Breast epithelium (tissue), 4 donors: ENCODE measurements at places on chromosomes 3 and 15.
A peak's percentile ranks its signal among the peaks of the same experiment; 100 is the strongest.

- DNase-seq: no peak
These were observed 762.7 kb downstream of the ROBO1 start for GRCh38 chr3:79005084-79005483.

DNA sequence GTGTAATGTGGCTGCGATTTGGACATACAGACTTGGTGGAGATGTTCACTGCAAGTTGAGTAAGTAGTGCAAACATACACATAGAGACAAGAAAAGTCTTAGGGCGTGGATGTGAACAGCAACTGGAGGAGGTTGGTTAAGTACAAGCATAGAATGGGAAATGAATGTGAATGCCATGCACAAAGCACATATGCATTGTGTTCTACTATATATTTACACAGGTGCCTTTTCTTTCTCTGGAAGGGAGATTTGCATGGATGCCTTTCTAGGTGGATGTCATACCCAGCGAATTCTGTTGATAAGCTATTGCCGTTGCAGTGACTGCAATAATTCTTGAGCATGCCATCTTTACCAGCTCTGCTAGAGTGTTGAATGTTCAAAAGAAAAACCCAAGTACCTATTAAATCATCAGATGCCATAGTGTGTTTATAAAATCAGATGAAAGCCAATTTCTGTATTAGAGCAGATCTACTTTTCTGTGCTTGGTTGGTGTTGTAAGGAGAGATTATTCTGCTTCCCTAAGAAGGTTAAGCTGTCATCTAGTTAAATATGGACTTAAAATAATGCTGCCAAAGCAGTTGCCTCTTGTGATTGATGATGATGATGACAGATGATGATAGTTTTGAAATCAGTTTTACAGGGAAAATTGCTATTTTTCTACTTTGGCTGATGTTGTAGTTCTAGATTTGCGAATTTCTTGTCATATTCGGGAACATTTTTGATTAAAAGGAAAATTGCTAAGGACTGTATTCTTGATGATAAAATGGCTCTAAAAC lies 148.4 kb downstream of the CNTN4 start:
- DNase-seq: no peak

DNA sequence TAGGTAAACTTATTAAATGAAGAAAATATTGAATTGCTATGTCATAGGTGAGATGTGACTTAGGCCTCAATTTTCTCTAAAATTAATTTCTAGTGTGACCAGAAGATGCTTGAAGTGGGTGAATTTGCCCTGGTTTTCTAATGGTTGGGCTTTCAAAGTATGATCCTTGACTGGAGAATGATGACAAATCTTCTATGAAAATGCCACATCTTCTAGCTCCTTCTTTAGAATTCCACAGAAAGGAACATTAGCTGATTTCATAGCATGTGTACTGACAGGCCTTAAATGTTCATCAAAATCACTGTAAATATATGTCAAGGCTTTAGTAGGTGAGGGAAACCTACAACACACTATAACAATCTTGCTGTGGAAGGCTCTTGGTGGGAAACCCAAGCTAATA lies 8.9 kb downstream of the ABI3BP start:
- DNase-seq: no peak

DNA sequence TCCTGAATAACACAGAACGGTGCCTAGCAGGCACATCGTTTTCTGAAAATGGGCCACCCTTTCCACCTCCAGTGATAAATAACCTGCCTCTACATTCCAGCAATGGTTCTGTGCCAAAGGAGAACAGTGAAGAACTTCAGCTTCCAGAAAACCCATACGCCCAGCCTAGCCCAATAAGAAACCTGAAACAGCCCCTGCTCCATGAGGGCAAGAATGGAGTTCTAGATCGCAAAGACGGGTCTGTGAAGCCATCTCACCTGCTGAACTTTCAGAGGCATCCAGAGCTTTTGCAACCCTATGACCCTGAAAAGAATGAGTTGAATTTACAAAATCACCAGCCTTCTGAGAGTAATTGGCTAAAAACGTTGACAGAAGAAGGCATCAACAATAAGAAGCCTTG lies 61.9 kb downstream of the CGNL1 start:
- DNase-seq: no peak

- no peak for DNase-seq
These were observed 162.8 kb downstream of the EPHA3 start for GRCh38 chr3:89270201-89270600.

DNA sequence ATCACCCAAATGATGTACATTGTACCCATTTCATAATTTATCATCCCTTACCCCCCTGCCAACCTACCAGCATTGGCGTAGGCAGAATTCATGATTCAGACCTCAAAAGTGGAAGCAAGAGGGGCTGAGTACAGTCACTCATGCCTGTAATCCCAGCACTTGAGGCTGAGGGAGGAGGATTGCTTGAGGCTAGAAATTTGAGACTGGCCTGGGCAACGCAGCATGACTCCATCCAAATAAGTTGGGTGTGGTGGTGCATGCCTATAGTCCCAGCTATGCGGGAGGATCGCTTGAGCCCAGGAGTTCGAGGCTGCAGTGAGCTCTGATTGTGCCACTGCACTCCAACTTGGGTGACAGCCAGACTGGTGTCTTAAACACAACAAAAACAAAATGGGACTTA lies 10.4 kb downstream of the TTC14 start:
- DNase-seq: no peak

- no peak for DNase-seq
These were observed 11.7 kb downstream of the PCCB start for GRCh38 chr3:136261826-136262225.

DNA sequence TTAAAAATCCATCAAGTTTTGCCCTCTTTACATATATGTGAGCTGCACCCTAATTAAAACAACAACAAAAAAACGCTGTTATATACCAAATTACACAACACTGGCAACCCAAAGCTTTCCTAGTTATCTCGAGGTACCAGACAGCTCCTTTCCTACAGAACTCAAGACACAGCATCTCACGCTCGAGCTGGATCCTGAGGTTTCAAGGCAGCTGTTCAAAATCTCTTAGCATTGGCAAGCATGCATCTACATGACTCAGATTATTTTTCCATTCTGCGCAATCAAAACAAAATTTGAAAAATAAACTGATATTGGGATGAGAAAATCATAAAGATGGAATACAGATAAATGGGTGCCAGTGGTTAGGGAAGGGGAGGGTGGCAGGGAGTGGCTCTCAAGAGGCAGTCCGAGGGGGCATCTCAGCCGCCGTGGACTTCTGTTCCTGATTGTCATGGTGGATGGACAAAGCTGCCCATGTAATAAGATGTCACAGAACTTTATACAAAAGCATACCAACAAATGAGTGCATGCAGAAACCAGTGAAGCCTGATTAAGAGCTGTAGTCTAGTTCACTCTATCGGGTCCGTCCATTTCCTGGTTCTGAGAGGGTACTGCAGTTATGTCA lies 91.5 kb downstream of the ADAMTS17 start:
- DNase-seq: no peak

DNA sequence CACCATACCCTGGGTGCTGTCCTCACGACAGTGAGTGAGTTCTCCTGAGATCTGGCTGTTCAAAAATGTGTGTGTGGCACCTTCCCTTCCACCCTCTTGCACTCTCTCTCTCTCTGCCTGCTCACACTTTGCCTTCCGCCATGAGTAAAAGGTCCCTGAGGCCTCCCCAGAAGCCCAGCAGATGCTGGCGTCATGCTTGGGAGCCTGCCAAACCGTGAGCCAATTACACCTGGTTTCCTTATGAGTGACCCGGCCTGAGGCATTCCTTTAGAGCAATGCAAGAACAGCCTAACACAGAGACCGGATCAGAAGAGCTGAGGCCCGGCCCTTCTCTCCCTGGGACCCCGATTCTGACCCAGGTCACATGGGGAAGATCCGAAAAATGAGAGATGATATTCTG lies 15.4 kb downstream of the TMEM44 start:
- DNase-seq: no peak

GRCh38 chr3:160157321-160157720 lies 67.9 kb upstream of the C3orf80 start:
- no peak for DNase-seq

DNA sequence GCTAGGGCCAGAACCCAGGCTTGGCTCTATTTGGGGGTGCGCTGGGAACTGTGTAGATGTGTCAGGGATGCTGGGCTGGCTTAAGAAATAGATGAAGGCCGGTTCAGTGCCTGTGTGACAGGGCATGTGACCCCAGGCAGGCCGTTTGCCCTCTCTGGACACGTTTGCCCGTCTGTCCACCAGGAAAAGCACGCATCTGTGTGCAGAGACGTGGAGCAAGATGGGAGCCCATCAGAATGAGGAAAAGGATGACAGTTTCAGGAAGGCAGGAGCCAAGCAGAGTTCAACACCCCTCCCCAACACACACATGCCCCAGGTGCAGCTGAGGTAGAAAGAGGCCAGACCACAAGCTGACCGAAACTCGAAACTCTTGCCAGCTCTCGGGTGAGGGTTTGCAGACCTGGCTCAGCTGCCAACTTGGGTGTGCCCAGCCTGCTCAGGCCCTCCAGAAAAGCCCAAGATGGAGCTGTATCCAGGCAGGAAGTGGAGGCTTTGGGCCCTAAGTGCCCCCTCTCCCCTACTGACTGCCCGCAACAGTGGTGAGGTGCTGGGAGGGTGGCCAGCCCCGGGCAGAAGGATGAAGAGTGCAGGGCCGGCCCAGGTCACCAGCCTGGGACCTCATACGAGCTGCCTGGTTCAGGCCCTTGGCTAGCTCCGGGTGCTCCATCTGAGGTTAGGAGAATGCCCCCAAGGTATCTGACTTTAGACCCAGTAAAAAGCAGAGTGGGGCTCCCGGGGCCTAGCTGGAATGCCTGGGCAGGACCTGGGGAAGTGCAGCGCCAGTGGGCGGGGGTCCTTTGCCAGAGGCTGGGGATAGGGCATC lies 10.2 kb upstream of the MESP1 start:
- DNase-seq: peak; percentile 77

- no peak for DNase-seq
These were observed 928.9 kb upstream of the NR2F2 start for GRCh38 chr15:95401587-95401986.

DNA sequence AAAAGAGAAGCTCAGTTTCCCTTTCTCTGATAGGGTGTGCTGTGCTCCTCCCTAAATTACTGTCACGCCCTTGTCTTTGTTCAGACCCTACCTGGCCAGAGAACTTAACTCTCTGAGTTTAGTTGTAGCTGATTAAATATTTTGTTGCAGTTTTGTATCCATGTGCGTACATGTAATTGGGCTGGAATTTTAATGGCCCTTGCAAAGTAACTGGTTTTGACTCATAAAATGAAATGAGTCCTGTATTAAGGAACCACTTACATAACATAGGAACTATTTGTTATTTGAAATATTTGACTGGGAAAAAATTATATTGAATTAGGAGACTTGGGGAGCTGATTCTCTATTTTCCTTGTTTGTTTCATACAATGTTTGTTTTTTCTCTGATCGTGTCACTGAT lies 80.2 kb downstream of the LRRK1 start:
- DNase-seq: no peak
